Stimulated activated CD4-positive, alpha-beta T cell treated with anti-CD3 and anti-CD28 coated beads, Interleukin-1b, Interleukin-23, amount 100 ng/mL, for 1 hour (primary cell): ENCODE measurements at places on chromosomes 2 and 18.

- DNase-seq = no peak
Measured at GRCh38 chr2:28068088-28068487, 177.6 kb downstream of the BABAM2 start.

DNA sequence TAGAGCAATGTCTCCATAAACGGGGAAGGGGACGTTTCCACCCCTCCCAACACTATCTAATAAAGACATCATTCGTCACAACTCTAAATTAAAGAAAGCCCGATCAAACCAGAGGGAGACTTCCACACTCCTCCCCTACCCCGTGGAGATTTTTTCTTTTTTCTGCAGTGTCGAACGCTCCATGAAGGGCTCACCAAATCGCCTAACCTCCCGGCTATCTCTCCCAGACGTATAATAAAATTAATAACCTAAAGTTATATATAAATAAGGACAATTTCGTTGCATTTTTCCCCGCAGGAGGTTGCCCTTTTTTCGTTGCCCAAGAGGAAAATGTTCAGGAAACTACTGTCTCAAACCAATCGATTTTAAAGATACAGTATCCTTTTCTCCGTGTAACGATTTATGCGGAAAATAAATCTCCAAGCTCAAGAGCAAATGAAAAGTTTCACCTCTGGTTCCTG lies 2.4 kb downstream of the EVX2 start:
- DNase-seq = no peak

- no peak for DNase-seq
Measured at GRCh38 chr2:224158831-224159230, 119.7 kb upstream of the SERPINE2 start.

GRCh38 chr2:25367296-25367695 lies 25.6 kb upstream of the DNMT3A start:
- DNase-seq = no peak

- DNase-seq = no peak
Measured at GRCh38 chr18:57004366-57005121, 142.3 kb upstream of the BOD1L2 start.

GRCh38 chr18:37362158-37362890 lies 203.3 kb downstream of the CELF4 start:
- no peak for DNase-seq

DNA sequence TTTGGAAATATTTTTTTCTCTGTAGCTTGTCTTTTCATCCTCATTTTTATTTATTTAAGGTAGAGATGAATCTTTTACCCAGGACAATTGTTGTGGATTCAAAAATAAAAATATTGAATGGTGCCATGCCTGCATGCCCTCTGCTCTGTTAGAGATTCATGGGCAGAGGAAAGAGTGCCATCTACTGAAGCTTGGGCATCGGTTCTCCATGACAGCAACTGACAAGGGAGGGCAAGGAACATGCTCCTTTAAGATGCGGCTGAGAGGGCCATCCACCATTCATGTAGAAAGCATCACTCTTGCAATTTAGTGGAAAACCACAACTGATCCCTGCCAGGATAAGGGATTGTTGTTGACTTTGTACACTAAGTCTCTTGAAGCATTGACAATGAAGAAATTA lies 79.9 kb downstream of the PARD3B start:
- no peak for DNase-seq

DNA sequence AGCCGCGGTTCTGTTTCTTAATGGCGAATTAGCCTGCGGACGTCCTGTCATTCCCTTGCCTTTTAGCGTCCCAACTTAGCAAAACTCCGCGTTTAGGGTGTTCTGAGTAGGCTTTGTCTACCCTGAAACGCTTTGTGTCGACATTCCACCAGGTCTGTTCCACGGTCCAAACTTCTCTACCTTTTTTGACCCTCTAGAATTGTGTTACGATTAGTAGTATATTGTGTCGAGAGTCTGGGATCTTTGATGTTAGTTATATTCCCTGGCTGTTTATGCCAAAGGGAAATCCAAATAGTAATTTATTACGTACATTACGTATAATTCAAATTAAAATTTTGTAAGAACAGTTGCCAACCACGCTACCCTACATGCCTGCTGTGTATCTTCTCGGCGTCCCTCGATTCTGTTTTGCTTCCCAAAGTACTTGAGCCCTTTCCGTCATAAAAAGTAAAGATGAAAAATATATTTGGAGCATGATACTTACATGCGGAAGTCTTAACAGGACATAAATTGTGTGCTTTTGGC lies 495 bp upstream of the TTC32 start:
- DNase-seq = no peak

DNA sequence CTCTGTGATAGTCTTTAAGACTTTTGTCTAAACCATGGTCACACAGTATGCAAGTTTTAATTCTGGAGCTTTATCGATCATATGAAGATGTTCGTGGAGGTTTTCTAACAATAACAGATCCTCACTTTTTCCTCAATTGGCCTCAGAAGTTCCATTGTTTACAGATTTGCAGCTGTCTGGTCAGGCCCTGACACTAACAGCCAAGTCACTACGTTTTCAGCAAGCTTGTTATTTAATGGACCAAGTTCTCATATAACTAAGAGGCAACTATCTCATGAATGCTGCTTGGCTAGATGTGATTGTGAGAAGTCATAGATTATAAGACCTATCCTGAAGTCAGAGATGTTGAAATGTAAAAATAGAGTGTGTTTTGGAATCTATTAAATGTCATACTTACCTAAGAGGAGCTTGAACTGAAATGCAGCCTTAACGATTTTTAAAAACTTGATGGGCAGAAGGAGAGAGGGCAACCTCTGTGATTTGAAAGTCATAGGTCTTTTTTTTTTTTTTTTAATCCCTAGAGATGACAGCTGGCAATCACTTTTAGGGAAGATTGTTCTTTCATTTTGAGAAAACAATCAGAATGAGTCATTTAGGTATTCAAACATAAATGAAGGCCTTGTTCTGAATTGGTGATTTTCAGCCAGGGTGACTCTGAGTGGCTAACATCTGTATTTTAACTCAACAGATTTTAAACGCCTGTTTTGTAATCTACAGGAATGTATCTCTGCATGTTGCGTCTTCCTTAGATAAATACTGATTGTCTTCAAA lies 48.4 kb upstream of the NEMP2 start:
- DNase-seq = no peak

DNA sequence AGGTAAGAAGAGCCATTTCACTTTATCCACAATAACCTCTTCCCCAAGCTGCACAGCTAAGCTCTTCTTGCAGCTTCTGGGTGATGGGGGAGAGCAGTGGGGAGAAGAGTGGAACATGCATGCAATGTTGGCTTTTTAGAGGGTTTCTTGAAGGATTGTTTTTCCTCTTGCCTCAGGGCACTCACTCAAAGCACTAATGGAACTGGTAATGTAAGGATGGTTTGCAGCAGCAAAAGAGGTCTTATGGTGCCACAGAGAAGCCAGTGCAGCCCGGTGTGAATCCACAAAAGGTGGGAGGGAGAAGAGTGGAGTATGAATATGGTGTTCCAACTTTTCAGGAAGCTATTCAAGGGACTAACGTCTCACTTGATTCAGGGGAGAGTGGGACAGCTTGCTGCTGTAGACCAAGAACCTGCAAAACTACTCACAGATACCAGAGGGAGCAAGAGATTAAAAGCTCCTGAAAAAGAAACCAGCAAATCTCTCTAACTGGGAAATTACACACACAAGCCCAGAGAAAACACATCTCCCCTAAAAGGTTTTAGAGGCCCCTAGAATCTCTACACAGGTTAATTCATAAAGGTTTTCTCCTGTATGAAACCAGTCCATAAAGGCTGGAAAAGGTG lies 116.4 kb downstream of the CHN1 start:
- no peak for DNase-seq

DNA sequence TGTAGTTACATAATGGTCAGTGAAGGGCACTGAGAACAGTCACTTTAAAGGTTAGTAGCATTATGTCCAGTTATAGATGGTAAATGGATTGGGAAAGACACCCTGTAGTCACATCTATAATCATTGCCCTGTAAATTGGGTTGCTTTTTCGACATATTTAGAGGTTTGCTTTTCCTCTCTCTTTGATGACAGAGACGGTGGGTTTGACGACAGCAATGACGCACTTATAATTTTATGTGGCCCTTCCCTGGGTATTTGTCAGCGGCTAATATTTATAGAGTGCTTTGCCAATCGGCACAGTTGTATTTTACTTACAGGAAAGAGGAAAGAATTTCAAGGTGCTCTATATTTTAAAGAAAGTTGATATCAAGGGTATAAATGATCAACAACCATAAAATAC lies 2.8 kb downstream of the CPS1 start:
- DNase-seq = no peak
